ENCODE measurements at places on chromosomes 5 and 9.
A peak's percentile ranks its signal among the peaks of the same experiment; 100 is the strongest.

GRCh38 chr9:128414461-128414860 lies 6.2 kb upstream of the CERCAM start:
- no peak for DNase-seq

GRCh38 chr5:71600783-71601182 lies 13.6 kb downstream of the MCCC2 start:
- DNase-seq = no peak

GRCh38 chr9:23830929-23831730 lies 5.1 kb upstream of the ELAVL2 start:
- DNase-seq = no peak

GRCh38 chr5:98066910-98067309 lies 706.6 kb upstream of the RGMB start:
- peak; percentile 31 for DNase-seq

GRCh38 chr9:120348951-120349429 lies 231.0 kb downstream of the CDK5RAP2 start:
- DNase-seq = peak; percentile 51

DNA sequence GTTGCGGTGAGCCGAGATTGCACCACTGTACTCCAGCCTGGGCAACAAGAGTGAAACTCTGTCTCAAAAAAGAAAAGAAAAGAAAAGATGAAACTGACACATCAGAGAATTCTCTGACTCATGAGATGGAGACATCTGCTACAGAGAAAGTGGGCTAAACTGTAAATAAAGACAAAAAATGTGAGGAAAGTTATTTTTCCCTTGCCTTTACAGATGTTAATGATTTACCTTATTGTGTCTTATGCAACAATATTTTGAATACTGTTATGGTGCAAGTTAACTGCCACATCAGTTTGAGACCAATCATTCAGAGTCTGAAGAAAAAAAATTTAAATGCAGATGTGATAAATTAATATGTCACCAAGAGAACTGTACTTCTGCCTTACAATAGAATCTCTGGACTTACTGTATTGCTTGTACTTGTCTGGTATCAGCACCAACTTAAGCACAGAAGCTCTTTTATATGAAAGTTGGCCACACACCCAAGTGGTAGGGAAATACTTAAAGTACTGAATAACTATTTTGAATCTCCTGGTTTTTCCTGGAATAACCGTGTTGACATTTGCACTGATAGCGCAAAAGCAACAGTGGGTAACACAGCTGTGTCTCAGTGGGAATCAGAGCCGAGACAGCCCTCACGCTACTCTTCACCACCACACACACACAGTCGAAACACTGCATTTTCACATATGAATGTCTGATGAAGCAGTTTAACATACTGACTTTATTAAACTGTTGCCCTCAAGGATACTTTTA lies 169.9 kb downstream of the FANCC start:
- DNase-seq = peak; percentile 60

DNA sequence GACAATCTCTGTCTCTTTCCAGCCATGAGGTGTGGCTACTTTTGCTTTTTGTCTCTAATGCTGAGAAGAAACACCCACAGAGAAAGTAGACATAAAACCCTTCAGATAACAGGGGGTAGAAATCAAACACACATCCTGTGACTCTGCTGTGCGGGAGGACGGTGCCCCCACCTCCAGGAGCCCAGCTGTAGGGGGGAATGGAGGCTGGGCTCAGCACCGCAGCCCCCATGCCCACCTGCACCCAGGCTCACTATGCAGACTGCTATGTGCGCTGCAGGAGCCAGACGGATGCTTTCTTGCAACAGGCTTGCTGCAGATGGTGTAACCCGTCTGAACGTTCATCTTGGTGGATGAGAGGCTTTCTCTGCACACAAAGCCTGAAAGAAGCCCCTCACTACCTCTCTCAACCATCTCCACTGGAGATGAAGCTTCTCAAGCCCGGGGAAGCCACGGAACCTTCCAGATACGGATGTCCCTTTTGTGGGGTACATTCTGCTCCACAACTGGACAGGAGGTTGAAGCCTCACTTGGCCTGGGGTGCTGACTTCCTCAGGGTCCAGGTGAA lies 207.2 kb downstream of the GADD45G start:
- no peak for DNase-seq

DNA sequence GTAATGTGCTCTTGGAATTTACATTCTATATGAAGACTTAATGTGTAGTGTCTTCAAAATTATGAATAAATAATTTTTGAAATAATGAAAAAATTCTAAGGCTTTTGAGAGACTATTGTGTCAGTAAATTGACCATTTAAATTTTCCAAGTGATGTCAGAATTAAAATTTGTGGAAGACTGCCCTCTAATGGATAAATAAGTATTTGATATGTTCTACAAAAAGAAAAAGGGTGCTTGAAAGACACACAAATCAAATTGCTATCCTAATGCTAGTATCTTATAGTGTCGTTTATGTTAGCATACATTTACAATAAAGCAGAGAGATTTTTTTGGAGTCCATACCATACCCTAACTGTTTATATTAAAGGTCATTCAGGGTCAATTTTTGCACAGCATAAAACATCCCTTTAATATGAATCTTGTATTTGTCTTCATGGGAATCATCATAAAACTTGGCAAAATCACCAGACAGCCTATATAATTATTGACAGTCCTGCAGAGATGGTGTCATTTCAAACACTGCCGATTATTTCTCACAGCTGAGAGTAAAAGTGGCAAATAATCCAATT lies 120.8 kb upstream of the SLC27A6 start:
- peak; percentile 21 for DNase-seq

DNA sequence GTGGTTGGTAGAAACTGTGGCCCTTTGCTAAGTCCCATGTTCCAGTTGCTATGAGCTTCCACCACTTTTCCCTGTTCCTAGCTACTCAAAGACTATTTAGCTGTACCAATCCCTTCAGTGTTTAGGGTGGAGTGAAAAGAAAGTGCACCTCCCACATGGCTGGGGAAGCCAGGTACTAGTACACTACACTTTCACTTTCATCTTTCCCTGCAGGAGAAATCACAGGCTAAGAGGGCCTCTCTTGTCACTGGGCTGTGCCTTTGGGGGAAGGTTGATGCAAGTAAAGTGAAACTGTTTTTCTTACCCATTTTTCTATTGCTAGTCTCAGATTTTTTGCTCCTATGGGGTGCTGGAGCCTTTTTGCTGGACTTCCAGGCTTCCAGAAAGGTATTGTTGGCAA lies 33.5 kb upstream of the CKS2 start:
- DNase-seq = no peak

GRCh38 chr9:4422495-4422894 lies 67.8 kb upstream of the SLC1A1 start:
- DNase-seq = no peak

- DNase-seq = no peak
Measured at GRCh38 chr5:1230551-1230950, 5.4 kb downstream of the SLC6A18 start.

GRCh38 chr5:135449644-135450043 lies 2.5 kb upstream of the DCANP1 start:
- no peak for DNase-seq

DNA sequence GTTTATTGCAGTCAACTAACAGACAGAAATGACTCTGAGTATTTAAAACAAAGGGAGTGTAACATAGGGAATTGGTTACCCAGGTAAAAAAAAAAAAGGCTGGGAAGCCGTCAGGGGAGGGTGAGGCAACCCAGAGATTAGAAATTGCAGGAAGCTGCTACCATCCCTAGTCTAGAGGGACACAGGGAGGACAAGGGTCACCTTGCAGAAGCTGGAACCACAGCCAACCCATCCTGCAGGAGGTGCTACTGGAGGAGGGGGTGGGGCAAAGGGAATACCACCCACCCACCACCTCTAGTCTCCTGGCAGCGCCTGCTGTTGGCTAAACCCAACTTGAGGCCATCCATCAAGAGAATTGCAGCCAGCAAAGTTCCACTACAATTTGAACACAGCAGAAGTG lies 6.5 kb downstream of the CAST start:
- no peak for DNase-seq

DNA sequence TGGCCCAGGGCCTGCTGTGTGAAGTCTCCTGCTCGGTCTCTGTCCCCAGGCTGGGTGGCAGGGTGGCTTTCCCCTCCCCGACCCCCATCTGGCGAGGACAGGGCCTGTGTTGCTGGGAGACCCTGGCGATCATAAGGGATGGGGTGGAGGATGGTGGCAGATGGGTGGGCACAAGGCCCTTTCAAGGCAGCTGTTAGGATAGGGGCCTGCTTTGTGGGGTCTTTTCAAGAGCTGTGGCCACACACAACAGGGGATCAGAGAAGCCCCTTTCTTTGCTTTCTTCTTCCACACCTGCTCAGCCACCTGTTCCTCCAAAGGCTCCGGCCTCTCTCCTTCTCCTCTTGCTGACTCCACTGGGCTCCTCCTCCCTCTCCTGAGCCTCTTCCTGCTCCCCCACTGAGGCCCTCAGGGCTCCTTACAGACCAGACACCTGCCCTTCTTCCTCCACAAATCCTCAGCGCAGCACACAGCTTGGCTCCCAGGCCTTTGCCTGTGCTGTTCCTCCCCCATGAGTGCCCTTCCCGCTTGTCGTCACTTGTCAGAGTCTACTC lies 15.0 kb upstream of the NEURL1B start:
- DNase-seq = no peak

All from fibroblast of skin of right quadriceps (primary cell).